Activated T-cell treated with anti-CD3 and anti-CD28 coated beads, Interleukin-2, amount 50 U/mL, for 72 hours (primary cell): ENCODE measurements at places on chromosomes 4 and X. TPM values are rescaled to one million over a fixed set of nuclear protein-coding genes. Genes with fewer than 3 reads are reported as not detected.
A peak's percentile ranks its signal among the peaks of the same experiment; 100 is the strongest.

SLC16A2 gene
- total RNA-seq: 0.30 TPM

CHRDL1 gene
- total RNA-seq: not detected

GRCh38 chr4:114466299-114466698 lies 132.3 kb upstream of the UGT8 start:
- no peaks in the 10 kb centered on the region for H3K36me3 ChIP-seq
- H3K27ac ChIP-seq: no peak overlapping the region
- no peak overlapping the region for H3K4me3 ChIP-seq
- no peak for DNase-seq
- no peaks in the 10 kb centered on the region for H3K27me3 ChIP-seq

GRCh38 chr4:74667944-74668343 lies 126.4 kb downstream of the BTC start:
- no peak overlapping the region for H3K4me3 ChIP-seq
- peaks cover 7% of the 10 kb centered on the region for H3K27me3 ChIP-seq
- no peaks in the 10 kb centered on the region for H3K4me1 ChIP-seq
- no peaks in the 10 kb centered on the region for H3K36me3 ChIP-seq
- DNase-seq: no peak

GRCh38 chr4:110630688-110631402 lies 8.0 kb upstream of the PITX2 start:
- peaks cover 15% of the 10 kb centered on the region for H3K36me3 ChIP-seq
- H3K27me3 ChIP-seq: peaks cover 86% of the 10 kb centered on the region
- peak overlapping the region; percentile 64 for H3K4me3 ChIP-seq
- no peak for DNase-seq
- peak overlapping the region; percentile 85 for H3K27ac ChIP-seq
